ENCODE measurements at places on chromosomes 4 and X.

DNA sequence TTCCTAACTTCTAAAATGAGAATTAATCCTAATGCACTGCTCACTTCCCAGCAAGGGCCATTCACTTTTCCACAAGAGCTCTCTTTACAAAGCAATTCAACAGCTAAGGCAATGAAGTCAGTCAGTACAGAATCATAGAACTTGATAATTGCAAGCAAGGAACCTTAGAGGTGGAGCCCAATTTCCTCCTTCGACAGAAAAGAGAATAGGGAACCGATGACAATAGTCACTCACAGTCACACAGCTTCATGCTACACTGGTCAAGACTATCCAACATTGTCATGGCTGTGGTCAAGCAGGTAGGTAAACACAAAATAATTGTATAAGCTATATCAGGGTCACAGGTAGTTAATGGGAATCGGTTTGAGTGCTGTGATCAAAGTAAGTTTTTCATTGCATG is 90.0 kb downstream of the ELOVL6 start:
- no peak for DNase-seq

GRCh38 chr4:165364452-165365080 is 14.2 kb upstream of the CPE start:
- DNase-seq, result no peak

- no peak for DNase-seq
These were observed 346.5 kb upstream of the FAT1 start for GRCh38 chr4:187070158-187070557.

DNA sequence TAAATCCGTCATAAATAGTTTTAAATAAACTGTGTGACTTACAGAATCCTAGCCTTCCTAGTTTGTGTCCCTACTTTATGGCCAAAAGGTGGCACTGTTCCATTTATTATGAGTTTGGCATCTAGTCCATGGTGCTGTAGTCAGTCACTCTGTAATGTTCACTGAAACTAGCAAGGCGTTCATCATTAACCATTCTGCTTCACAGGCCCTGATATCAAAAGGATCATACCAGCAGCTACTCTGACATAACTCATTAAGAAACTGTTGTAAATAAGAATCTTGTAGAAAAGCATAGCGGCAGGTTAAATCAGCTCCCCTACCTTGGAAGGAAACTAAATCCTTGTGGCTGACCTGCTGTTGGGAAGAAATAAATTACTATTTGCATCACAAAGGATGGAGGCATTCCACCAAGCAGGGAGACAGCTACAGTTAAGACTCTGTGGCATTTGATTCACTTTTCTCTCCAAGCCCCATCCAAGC is 919.6 kb upstream of the DIAPH2 start:
- DNase-seq, result no peak

- no peak for DNase-seq
These were observed 1336.3 kb upstream of the AGA start for GRCh38 chr4:178778496-178778895.

DNA sequence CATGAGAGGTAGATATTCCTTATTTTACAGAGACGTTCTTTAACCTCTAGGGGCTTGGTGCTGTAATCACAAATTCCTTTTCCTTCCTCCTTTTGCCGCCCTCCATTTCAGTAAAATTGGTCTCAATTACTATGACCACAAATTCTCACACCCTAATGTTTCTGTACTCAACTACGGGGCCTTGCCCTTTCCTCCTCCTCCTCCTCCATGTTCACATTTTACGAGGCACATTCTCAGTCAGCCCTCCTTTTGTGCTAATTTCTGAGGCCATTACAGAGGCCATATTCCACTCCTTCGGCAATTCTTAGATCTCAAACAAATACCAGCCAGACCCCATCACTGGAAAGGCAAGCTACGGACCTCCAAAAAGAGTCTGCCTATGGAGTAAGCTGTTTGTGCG is 92.1 kb downstream of the SH3KBP1 start:
- DNase-seq, result no peak

DNA sequence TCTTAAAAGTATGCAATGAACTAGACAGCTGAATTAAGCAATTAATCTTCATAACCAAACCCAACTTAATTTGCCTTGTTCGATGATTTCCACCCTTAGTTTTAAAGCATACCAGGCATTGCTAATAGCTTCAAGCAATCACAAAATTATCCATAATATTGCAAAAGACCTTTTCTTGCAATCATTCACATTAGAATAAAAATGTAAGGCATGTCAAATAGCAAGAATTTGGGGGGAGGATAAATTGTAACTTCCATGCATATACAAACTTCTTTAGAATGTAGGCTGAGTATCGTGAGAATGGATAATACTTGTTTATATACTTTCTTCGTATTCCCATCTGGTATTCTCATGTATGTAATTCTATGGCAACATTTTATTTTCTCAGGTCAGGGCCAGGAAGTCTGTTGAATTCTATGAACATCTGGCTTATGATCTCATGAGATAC is 28.7 kb upstream of the BMP2K start:
- DNase-seq, result no peak

- no peak for DNase-seq
These were observed 34.2 kb downstream of the PLAC1 start for GRCh38 chrX:134624046-134624430.

- peak; percentile 31 for DNase-seq
These were observed 37.5 kb downstream of the PGRMC1 start for GRCh38 chrX:119273420-119274192.

DNA sequence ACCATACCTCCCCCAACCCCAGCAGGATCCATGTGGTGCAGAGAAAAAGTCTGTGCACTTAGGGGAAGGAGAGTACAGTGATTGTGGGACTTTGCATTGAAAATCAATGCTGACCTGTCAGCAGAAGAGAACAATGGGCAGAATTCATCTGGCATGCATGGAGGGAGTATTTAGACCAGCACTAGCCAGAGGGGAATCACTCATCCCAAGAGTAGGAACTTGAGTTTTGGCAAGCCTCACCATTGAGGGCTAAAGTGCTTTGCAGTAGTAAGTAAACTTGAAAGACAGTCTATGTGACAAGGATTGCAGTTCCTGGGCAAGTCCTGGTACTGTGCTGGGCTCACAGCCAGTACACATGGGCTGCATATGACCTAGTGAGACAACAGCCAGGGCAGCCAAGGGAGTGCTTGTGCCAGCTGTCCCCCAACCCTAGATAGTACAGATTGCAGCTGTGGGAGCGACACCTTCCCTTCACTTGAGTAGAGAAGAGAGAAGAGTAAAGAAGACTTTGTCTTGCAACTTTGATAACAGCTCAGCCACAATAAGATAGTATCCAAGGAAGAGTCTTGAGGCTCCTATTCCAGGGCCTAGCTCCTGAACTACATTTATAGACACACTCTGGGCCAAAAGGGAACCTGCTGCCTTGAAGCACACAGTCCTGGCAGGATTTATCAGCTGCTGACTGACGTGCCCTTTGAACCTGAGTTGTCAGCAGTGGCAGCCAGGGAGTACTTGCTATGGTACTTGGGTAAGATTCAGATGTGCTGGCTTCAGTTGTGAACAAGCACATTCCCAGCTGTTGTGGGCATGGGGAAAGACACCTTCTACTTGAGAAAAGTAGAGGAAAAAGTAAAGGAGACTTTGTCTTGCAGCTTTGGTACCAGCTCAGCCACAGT is 48.7 kb downstream of the HDX start:
- DNase-seq, result no peak

DNA sequence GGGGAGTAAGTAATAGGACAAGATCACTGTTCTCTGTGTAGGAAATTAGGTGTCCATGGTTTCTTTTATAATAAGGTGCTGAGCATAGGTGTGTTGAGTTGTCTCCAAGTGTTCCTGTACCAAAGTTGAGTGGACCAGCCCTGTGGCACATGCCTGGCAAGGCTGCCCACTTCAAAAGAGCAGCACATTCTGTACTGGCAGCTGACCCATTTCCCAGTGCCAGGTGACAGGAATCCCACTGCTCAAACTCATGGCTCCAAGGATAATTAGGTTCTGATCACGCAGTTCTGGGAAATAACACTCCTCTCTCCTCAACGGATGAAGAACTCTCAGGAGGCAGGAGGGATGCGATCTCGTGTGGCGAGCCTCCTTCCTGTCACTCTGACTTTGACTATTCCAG is 12.8 kb upstream of the LGI2 start:
- no peak for DNase-seq

DNA sequence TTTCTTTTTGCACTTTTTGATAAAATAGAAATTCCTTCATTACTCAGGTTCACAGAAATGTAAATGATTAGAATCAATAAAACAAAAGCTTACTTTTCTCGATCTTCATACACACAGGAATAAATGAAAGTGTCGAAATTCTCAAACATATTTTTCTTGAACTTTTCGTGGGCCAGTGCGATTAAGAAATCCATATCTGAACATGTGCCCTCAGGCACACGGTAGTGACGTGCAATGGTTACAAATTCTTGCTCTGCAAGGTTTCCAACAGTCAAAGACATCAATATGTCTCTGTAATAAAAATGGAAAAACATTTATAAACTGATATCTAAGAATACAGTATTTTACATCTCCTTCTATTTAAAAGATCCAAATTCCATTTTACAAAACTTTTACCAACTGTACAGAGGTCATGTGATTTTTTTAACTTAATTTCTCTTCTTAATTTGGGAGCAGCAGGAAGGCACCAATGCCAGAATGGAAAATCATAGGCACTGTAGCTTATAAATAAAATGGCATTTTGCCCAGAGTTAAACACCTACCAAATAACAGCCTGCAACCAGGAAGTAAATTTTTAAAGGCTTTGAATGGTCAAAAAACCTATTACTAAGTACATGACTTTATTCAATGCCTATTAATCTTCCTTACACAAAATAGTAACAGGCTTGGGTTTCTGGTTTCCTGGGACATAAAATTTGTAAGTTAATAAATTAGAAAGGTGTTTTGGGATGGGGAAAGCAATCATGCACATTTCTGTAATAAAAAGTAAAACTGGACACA is 165.0 kb downstream of the EFHC2 start:
- no peak for DNase-seq

GRCh38 chr4:1323635-1324442 is 23.2 kb upstream of the UVSSA start:
- no peak for DNase-seq

DNA sequence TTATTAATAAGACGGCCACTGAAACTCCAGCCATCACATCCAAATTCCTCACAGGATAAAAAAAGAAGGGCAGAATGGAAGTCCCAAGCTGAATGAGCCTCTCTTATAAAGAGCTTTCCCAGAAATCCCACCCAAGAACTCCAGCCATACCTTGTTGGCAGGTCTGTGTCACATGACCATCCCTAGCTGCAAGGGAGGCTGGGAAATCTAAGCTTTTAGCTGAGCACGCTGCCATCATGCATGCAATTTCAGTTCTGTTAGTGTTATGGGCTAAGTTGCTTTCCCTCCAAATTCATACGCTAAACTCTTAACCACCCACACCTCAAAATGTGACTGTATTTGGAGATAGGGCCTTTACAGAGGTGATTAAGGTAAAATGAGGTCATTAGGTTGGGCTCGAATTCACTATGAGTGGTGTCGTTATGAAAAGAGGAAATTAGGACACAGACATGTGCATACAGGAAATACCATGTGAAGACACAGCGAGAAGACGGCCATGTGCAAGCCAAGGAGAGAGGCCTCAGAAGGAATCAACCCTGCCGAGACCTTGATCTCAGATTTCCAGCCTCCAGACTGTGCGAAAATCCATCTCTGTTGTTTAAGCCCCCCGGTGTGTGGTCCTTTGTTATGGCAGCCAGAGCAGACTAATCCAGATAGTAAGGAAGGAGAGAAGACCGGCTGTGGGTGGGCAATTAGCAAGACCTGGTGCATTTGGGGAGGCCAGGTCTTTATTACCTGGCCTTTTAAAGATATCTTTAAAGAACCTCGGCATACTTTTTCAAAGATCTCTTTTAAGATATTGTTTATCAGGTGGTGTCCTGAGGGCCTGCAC is 317.6 kb downstream of the BCOR start:
- DNase-seq, result no peak

- DNase-seq, result no peak
These were observed 7.8 kb upstream of the INTS6L start for GRCh38 chrX:135512508-135513129.

DNA sequence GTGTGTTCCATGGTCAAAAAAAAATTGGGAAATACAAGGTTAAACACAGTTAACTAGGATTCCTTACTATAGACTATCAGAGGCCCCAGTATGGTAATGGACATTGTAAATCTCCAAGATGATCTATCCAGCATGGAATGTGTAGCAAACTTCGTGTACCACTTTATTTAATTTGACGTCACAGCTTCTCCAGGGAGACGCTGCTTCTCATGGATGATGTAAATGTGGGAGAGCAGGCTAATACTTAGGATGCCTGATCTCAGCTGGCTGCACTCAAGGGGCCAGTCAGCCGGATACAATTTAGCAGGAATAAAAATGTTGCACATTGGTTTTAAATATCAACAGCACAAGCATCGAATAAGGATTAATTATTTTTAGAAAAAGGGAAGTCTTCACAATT is 111.7 kb upstream of the HPF1 start:
- no peak for DNase-seq

GRCh38 chr4:152100379-152101201 is 339.8 kb upstream of the GATB start:
- DNase-seq, result peak; percentile 61

DNA sequence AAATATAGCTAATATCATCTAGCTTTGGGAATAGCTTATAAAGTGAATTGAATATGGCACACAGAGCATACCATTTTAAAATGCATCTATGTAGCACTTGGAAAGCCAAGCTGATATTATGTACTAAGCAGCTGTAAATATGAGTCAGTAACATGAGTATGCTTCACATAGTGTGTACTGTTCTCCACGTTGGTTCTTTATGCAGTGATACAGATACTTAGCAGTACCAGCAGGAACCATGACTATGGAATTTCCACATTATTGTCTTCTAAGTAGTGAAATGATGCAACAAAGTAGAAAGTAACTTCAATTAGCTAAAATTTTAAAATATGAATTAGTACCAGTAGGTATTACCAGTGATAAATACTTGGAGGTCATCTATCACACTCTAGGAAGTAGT is 320.1 kb downstream of the BMPR1B start:
- DNase-seq, result no peak

- no peak for DNase-seq
These were observed 12.3 kb upstream of the SYTL5 start for GRCh38 chrX:37993837-37994619.

GRCh38 chr4:71732706-71733105 is 51.2 kb downstream of the GC start:
- no peak for DNase-seq

DNA sequence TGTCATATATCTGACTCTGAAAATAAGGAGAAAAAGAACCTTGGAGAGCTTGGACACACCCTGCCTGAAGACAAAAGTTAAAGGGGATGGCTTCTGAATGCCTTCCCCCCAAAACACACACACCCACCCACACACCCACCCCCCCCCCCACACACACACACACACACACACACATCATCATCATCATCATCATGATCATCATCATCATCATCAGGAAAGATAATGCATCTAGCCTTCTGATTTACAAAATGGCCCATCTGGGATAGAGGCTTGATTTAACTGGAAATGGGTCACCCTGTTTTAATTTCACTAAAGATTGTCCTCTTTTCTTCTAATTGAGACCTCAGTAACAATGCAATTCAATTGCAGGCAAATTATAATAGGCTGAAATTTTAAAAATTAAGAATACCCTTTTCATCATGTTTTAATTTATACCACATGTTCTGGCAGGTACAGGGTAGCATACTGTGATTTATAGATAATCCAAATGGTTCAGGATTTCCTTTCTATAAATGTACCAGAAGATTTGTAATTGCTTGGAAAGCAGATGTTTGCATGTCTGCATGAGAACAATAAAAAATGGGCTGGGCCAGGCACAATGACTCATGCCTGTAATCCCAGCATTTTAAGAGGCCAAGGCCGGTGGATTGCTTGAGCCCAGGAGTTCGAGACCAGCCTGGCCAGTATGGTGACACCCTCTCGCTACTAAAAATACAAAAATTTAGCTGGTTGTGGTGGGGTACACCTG is 56.5 kb downstream of the TRIM2 start:
- DNase-seq, result no peak

GRCh38 chr4:112848911-112849310 is 200.5 kb upstream of the ANK2 start:
- no peak for DNase-seq
